ENCODE measurements at places on chromosomes 2 and 18.
A peak's percentile ranks its signal among the peaks of the same experiment; 100 is the strongest.

GRCh38 chr18:63578357-63578958, 8.7 kb upstream of the SERPINB13 start:
- DNase-seq, result no peak

GRCh38 chr2:237551071-237551574, 15.3 kb upstream of the PRLH start:
- DNase-seq, result no peak

DNA sequence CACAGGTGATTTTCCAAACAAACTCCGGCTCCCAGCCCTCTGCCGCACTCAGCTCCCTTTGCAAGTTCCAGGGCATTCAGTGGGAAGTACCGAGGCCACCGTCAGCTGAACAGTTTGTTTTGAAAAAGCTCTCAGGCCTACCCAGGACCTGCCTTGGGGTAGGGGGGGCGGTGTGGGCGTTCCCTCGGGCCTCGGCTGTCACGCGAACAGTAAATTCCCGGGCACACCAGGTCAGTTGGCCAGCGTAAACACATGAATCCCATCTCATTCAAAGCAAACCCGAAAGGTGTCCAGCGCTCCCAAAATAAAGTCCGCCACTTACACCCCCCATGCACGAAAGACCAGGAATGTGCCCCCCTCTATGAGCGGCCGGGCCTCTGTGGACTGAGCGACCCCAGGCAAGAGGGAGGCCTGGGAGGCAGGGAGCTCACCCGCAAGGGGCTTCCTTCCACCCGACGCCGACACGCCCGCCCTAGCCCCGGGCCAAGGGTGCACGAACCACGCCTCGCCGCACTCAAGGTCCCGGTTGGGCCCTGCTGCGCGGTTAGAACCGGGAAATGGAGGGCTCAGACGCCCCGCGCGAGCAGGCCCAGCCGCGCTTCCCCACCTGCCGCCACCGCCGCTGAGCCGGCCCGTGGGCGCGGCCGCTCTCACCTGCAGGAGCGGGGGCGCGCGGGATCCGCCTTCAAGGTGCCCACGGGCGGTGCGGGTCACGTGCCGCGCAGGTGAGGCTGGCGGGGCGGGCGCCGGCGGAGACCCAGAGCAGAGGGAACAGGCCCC, at the start of gene WDSUB1:
WDSUB1 (minus strand) TSS at position 775 of the 780 bp plus-strand sequence. CDS start 3,634 bp downstream, outside the sequence.
- peak; percentile 43 for DNase-seq

DNA sequence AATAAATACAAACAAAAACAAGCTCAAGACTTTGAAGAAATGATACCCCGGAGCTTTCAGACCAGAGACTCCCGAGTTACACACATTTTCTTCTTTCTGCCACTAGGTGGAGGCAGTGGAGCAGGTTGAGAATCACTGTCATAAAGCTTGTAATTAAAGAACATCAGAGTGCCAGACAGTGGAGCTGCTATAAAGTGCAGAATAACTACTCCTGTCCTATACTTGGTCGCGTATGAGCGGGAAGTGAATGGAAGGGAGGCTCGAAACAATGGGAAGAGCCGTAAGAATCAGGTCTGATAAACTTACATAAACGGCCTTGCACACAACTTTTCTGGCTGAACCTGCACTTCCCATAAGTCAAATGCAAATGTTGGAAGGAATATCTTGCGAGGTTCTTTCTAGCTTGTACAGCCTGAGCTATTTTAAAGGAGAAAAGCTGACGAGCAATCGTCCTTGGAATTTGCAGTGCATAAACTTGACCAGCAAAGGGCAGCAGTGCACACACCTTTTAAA, 189.0 kb downstream of the RPIA start:
- DNase-seq, result no peak

GRCh38 chr2:206220997-206221396, 53.5 kb upstream of the ZDBF2 start:
- DNase-seq, result no peak

- no peak for DNase-seq
These were observed 108.0 kb upstream of the UNC80 start for GRCh38 chr2:209663656-209664055.

DNA sequence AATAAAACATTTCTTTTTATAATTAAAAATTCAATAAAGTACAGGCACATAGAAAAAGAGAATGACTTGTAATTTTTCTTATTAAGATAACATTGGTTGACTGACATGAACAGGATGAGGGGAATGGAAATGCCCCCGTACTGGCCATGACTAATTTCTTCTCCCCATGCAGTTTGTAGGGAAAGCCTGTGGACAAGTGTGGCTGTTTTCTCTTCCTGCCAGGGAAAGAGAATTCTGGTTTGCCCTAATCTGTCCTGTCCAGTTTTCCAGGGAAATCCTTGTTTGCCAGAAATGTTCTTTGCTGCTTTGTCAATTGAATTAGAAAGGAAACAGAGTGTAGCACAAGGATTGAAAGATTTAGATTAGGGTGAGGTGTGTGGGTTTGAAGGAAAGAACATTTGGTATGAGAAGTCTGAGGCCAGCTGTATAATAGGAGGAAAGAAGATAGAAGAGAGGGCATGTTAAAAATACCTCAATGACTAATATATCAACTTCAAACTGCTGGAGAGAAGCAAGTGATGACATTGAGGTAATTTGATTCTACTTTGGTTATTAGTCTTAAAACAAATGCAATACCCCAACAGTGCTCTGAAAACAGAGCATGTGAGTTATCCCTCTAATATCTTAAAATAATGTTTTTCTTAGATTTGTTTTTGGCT, 593.9 kb upstream of the ZNF804A start:
- DNase-seq, result no peak

GRCh38 chr2:220469201-220469600, 841.8 kb downstream of the SLC4A3 start:
- no peak for DNase-seq

GRCh38 chr2:141767051-141767450, 363.8 kb downstream of the LRP1B start:
- DNase-seq, result no peak

GRCh38 chr2:141055531-141055930, 1075.3 kb downstream of the LRP1B start:
- DNase-seq, result no peak

DNA sequence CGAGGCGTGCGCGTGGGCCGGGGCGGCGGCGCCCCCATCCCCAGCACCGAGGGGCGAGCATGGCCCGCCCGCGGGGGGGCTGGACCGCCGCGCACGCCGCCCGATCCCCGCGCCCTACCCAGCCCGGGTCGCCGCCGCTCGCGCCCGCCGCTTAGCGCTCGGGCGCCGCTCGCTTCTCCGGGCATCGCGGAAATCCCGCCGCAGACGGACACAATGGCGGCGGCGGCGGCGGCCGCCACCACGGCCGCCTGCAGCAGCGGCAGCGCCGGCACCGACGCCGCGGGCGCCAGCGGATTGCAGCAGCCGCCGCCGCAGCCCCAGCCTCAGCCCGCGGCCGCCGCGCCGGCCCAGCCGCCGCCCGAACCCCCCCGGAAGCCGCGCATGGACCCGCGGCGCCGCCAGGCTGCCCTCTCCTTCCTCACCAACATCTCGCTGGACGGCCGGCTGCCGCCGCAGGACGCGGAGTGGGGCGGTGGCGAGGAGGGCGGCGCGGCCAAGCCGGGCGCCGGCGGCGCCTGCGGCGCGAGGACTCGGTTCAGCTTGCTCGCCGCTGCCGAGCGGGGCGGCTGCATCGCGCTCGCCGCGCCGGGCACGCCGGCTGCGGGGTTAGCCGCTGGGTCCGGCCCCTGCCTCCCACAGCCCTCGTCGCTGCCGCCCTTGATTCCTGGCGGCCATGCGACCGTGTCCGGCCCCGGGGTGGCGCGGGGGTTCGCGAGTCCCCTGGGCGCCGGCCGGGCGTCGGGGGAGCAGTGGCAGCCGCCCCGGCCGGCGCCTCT, 453 bp downstream of the CABLES1 start:
- no peak for DNase-seq

DNA sequence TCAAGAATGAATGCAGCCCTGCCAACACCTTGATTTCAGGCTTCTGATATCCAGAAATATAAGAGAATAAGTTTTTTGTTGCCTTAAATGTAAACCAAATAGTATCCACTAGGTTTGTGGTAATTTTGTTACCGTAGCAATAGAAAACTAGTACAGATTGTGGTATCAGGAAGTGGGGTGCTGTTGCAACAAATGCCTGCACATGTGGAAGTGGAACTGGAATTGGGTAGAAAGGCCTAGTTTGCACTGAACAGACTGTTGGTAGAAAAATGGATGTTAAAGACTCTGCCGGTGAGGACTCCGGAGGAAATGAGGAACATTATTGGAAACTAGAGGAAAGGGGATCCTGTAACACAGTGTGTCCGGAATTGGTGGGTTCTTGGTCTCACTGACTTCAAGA, 145.8 kb upstream of the MGAT5 start:
- no peak for DNase-seq

- DNase-seq, result no peak
These were observed 25.6 kb upstream of the SCYGR1 start for GRCh38 chr2:227413371-227413770.

DNA sequence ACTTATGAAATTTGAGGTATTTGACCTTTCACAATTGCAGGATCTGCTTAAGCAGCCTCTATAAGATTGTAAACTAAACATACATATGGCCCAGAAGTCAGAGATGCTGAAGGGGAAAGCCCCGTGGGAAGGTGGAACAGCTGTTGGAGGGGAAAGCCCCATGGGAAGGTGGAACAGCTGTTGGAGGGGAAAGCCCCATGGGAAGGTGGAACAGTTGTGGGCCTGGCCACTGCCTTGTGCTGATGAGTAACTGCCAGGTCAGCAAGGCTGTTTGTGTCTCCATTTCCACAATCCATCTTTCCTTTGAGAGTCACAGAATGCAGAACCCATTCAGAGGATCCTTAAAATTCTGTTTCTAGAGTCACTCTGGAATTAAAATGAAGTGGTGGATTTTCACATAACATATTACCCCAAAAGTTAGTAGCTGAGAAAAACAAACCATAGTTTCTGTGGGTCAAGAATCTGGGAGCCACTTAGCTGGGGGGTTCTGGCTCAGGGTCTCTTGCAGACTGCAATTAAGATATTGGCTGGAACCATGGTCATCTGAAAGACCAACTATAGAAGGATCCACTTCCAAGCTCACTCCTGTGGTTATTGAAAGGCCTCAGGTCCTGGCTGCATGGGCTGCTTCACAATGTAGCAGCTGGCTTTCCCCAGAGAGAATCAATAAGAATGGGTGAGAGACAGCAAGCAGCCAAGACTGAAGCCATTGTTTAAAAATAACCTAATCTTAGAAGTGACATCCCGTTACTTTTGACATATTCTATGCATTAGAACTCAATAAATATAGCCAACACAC, 86.6 kb upstream of the CAVIN2 start:
- DNase-seq, result no peak

DNA sequence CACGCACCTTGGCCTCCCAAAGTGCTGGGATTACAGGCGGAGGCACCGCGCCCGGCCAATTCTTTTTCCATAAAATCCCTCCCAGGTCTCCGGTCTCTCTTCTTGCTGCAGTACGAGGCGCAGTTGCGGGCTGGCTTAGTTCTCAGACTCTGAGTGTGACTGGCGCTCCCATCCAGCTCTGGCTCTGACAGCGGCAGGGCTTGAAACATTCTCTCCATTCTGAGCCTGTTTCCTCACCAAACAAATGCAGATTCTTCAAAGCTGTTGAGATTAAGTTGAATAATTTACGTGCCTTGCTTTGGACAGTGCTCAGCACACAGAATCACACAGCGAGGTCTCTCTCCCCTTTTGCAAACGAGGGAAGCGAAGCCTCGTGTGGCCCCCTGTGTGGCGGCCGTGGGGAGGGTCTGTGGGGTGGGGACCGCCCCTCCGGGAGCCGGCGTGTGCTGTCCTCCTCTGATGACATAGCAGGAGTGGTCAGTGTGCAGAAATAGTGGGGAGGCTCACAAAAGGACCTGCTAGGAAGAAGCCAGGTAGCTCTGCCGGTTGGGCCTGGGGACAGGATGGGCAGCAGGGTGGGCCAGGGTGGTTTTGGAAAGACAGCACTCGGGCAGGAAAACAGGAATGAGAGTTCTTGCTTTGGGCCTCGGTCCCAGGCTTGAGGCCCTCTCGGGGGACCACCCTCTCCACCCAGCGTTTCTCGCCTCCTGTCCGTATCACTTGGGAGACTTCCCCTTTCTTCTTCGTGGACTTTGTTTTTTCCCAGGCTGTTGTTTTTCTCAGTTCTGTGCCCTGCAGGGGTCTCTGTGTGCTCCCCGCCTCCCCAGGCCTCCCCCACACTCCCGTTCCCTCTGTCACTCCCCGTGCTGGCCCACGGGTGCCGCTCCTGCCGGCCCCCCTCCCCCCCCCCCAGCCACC, 75.0 kb downstream of the KCNG2 start:
- no peak for DNase-seq

DNA sequence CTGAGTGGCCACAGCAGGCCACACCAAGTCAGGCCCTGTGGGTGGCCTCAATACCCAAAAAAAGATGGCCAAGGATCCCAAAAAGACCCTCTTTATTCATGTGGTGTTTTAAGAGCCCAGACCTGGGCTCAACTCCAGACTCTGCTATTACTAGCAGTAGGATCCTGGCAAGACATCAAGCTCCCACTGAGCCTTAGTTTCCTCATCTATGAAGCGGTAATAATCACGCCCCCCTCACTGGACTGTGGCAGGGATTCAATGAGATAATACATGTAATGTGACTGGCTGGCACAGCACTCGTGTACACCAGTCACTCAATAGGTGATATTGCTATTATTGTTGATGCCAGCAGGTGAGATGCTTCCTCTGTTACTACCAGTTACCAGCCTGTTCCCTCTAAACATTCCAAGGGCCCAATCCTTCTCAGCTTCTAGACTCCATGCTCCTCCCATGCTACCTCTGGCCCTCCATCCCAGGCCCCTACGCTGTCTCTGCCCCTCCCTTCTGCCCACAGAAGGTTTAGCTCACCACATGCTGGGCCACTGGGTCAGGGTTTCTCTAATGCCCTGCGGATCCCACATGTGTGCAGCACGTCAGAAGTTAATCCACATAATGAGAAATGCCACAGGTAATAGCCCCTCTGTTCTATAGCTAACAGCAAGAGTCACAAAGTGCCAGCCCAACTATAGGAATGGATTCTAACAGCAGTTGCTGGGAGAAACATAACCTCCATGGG, 51.2 kb downstream of the SLC4A5 start:
- DNase-seq, result no peak

Measured in anterior cingulate cortex (tissue), 58 donors.